ENCODE measurements at places on chromosomes 6 and 20.

- no peak for DNase-seq
Observed at GRCh38 chr6:107235511-107235910, 120.2 kb upstream of the BEND3 start.

DNA sequence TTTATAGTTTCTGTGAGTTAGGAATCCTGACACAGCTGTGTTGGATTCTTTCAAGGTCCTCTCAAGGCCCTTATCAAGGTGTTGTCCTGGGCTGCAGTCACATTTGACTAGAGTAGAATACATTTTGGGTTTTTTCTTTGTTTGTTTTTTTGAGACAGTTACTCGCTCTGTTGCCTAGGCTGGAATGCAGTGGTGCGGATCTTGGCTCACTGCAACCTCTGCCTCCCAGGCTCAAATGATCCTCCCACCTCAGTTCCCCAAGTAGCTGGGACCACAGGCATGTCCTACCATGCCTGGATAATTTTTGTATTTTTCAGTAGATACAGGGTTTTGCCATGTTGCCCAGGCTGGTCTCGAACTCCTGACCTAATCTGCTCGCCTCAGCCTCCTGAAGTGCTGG lies 15.7 kb downstream of the NFYA start:
- no peak for DNase-seq

DNA sequence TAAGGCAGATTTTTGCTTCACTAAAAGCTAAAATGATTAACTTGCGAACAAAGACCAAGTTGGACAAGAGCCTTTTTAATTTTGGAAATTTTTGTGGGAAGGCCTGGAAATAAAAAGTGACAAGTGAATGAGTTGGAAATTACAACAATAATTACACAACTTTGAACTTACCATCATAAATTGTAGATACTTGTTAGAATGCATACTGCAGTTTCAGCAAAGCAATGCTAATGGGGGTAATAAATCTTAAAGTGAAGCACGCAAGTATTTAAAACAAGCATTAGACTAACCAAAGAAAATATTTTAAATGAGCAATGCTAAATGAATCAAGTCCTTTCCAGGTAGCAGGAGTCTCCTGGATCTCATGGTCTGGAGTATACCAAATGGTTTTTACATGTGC lies 83.2 kb upstream of the EYA4 start:
- DNase-seq: no peak

DNA sequence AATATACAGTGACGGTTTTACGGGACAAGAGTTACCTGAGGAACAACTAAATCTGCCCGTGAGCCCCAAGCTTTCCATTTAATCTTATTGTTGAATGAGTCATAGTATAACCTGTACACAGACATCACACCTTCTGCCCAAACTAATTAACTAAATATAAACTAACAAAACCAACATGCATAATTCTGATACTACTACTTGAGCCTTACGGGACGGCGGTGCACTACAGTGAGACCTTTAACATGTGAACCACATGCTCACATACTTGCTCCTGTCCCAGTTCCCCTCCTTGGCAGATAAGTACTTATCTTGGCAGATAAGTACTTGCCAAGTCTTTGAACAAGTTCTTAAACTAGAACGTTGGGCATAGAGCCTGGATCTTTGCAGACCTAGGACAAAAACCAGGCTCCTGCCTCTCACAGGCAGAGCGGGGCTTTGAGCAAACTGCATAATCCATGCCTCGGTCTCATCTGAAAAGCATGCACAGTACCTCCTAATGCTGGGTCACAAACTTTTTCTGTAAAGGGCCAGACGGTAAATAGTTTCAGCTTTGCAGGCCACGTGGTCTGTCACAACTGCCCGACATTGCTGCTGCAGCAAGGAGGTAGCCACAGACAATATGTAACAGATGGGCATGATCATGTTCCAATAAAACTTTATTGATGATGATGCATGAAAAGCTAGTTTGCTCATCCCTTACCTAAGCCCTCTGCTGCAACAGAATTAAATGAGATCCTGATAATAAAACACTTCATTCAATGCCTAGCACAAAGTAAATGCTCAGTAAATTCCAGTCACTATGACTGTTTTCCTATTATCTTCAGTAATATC lies 23.0 kb downstream of the ZNF217 start:
- no peak for DNase-seq

GRCh38 chr6:43897571-43898302 lies 127.7 kb downstream of the VEGFA start:
- no peak for DNase-seq

GRCh38 chr6:3665608-3666007 lies 85.9 kb downstream of the PXDC1 start:
- DNase-seq: no peak

DNA sequence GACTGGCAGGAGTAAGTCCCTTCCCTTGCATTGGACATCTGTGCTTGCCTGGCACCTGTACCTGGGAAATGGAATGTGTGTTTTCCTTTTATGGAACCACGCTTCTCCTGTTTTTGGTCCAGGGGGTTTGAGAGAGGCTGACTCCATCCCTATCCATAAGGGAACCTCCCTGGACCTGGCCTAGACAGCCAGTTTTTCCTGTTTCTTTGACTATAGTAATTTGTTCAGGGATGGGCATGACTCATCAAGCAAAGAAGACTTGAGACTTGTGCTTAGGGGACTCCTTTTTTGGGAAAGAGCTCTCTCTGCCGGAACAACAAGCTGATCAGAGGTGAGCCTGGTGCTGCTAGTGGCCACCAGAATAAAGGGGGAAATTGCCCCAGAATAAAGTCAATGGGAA lies 393.8 kb downstream of the CDH26 start:
- no peak for DNase-seq

- DNase-seq: no peak
Observed at GRCh38 chr6:20605061-20605460, 70.8 kb downstream of the CDKAL1 start.

DNA sequence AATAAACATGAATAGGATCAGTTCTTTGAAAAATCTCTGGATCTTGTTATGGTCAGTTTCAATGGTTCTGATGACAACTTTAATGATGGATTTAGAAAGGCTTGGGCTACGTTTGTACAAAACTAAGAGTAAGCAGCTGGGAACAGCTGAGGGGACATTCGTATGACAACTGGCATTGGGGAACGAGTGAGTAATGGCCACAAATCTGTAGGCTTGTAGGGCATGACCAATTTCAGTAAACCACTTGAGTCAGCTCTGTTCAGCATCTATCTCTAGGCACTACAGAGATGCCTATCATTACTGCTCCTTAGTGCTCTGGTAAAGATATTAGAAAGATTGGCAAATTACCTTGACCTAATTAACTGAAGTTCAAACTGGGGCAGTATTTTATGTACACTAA lies 1375.6 kb downstream of the EPHA7 start:
- DNase-seq: no peak

- no peak for DNase-seq
Observed at GRCh38 chr6:166422201-166422940, 39.6 kb upstream of the MPC1 start.

DNA sequence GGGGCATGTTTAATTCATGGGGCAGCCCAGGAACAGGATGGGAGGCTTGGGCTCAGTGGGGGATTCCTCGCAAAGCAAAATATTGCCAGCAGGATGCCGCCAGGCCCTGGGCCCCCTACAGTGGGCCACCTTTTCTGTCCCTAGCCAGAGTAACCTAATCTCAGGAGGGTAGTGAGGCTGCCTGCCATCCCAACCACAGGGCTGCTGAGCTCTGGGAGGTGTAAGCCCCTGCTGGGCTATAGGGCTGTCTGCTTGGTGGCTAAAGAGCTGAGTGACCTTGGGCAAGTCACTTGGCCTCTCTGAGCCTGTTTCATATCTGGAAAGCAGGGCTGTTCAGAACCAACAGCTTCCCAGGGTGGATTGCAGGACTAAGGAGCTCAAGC lies 35.7 kb upstream of the CDH22 start:
- DNase-seq: no peak

- DNase-seq: no peak
Observed at GRCh38 chr20:46773680-46774079, 64.2 kb downstream of the SLC2A10 start.

DNA sequence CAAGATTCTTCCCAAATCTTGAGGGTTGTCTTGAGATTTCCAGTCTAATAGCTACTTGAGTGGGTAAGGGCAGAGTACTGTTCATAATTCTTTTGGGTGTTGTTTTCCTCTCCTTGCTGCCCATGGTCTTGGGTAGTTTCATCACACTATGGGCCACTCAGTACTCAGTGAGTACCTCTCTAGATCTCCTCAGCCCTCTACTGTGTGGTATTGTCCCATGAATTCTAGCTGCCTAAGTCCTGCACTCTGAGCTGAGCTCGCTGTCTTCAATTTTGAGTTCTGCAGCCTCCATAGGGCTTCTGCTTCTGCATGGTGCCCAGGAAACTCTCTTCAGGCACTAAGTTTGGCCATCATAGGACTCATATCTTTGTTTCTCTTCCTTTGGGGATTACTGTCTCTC lies 42.3 kb downstream of the ASXL1 start:
- DNase-seq: no peak

DNA sequence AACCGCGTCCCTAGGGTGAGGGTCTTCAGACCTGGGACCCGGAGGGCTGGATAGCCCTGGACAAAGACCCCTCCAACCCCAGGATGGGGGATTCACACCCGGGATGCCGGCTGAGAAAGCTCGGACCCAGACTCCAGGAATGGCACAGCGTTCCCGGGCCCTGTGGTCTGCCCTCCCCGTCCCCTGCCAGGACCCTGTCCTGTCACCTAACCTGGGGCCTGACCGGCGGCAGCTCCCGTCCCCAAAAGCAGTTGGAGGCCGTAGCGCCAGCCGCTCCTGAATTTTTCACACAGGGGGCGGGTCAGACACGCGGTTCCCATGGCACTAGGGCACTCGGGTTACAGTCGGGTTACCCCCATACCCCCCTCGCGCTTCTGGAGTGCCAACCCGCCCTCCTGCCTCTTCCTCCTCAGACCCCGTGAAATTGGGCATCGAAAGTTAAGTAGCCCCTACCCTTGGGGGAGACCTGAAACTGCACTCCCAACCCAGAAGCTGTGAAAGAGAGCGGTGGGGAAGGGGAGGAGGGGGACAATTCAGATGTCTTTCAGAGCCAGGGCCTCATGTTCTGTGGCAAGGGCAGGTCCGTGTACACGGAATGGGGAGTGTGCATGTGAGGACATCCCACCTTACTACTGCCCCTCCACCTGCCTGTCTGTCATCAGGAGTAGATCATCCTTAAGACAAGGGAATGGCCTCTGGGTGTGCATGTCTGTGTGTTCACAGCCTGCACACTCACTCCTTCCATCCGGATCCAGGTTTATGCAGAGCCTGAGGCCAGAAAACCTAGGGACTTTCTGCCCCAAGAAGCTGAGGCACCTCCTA lies 595 bp downstream of the REM1 start:
- no peak for DNase-seq

GRCh38 chr6:128710315-128710714 lies 172.6 kb upstream of the LAMA2 start:
- DNase-seq: no peak

DNA sequence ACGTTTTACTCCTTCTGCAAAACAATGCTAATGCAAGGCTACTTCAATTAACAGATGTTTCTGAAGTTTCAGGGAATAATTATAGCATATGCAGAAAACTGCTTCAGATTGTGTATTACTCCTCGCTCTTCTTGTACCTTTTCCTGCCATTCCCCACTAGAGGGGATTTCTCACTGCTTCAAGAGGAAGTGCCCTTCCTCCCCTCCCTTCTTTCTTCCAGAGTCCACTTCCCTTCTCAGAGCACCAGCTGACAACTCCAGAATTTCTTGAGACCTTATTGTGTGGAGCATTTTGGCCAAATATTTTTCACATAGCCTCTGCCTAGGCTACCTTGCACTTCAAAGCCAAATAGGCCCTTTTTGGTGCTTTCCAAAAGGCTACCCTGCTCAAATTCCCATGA lies 12.7 kb upstream of the MCUR1 start:
- DNase-seq: no peak

DNA sequence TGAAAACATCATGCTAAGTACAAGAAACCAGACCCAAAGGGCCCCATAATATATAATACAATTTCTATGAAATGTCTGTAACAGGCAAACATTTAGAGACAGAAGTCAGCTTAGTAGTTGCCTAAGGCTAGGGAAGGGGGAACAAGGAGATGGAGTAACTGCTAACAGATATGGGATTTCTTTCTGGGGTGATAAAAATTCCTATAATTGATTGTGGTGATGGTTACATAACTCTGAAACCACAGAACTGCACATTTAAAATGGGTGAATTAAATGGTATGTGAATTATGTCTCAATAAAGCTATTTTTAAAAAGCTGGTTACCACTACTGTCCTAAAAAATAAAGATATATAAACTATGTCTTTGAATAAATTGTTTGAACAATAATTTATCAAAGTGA lies 3.2 kb downstream of the CEP162 start:
- no peak for DNase-seq

DNA sequence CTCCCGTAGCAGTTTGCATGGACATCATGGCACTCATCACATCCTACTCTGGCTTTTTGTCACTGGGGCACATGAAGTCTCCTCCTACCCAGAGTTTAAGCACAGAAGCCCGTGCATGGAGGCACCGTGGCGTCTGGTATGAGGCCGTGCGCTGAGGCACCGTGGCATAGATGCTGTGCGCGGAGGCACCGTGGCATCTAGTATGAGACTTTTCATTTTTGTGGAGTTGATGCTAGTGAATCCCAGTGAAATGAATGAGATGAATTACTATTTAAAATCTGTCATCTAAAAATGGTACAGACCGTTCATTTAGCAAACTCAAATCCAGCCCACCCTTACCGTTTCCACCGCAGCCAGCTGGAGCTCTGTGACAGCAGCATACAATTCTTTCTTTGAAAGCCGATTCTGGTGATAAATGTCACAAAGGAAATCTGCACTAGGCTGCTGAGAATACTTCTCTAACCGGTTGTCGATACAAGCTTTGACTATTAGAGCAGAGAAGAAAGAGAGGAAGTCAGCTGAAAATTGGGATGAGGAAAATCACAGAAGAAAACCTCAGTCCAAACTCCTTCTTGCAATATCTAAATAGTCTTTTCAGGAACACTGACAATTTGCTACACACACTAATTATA lies 11.3 kb downstream of the CYP24A1 start:
- DNase-seq: no peak

DNA sequence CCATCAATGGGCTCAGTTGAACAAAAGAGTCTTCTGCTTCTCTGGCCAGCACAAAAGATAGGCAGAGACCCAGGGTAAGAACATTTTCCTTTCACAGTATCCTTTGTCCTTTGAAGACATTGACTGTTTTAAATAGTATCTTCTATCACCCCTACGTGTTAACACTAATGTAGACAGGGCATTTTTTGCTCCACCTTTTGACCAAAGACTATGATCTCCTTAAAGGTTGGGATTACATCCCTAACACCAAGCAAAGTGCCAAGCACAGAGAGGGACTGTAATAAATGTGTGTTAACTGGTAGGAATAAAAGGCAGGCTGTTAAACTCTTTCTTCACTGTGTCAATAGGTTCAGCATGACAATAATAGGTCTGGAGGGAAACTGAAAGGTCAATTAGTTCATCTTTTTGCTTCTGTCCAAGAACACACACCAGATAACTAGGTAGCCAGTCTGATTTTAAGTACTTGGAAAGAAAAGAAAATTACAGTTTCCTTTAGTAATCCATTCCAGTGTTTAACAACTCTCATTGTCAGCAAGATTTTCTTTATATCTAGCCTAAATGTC lies 63.6 kb upstream of the NOX3 start:
- no peak for DNase-seq

GRCh38 chr6:40672087-40672486 lies 84.9 kb upstream of the LRFN2 start:
- no peak for DNase-seq
